Fibroblast of lung (primary cell): ENCODE measurements at places on chromosomes 4 and X. TPM values are rescaled to one million over a fixed set of nuclear protein-coding genes. Genes with fewer than 3 reads are reported as not detected.

The MXRA5 gene
- total RNA-seq = 11.0 and 40.3 TPM in 2 replicates

The POU3F4 gene
- under 0.01 TPM in 1 of 2 replicates, not detected in the other for total RNA-seq

The CYLC1 gene
- total RNA-seq = not detected in 2 replicates

The GLUD2 gene
- total RNA-seq = 1.3 and 1.8 TPM in 2 replicates

The POLA1 gene
- total RNA-seq = 9.2 and 10.3 TPM in 2 replicates

The FBXO8 gene
- total RNA-seq = 37.5 and 46.1 TPM in 2 replicates

The PPP4R3C gene
- total RNA-seq = not detected in 2 replicates

The ELF4 gene
- 5.9 and 9.9 TPM in 2 replicates for total RNA-seq

The ADH1C gene
- 0.77 and 0.83 TPM in 2 replicates for total RNA-seq

The SULT1B1 gene
- not detected in 2 replicates for total RNA-seq

The SCD5 gene
- 10.5 and 11.4 TPM in 2 replicates for total RNA-seq

The FUNDC2 gene
- total RNA-seq = 18.3 and 21.3 TPM in 2 replicates

The IL2RG gene
- not detected in 2 replicates for total RNA-seq
